ENCODE measurements at places on chromosomes 2 and 18.
A peak's percentile ranks its signal among the peaks of the same experiment; 100 is the strongest.

DNA sequence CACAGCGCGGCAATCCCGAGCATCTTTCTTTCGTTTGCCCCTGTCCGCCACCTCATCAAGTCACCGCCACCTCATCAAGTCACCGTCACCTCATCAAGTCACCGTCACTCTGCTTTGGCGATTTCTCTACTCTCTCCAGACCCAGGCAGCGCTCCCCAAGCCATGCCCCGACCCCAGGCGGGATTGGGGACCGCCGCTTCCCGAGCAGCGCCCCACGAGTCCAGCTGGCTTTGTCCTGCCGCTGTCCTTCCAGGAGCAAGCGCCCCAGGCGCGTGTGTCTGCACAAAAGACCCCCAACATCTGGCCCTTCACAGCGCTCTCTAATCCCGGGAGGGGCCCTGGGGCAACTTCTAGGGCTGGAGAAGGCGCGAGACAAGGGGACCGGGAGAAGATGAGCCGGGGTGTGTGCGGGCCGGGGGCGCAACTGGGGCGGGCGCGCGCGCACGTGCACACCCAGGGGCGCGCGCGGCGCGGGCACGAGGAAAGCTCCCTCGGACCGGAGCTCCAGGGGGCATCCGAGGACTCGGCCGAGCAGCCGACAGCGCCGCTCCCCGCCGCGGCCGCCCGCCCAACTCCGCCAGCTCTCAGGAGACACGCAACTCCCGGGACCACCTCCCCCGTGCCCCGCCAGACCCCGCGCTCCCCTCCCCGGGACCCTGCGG is 633 bp upstream of the RNF152 start:
- no peaks in the 10 kb centered on the region for H3K36me3 ChIP-seq
- peaks cover 15% of the 10 kb centered on the region for H3K4me1 ChIP-seq
- peak overlapping the region; percentile 79 for H3K4me3 ChIP-seq
- peaks cover 50% of the 10 kb centered on the region for H3K27me3 ChIP-seq
- DNase-seq: peak; percentile 27

DNA sequence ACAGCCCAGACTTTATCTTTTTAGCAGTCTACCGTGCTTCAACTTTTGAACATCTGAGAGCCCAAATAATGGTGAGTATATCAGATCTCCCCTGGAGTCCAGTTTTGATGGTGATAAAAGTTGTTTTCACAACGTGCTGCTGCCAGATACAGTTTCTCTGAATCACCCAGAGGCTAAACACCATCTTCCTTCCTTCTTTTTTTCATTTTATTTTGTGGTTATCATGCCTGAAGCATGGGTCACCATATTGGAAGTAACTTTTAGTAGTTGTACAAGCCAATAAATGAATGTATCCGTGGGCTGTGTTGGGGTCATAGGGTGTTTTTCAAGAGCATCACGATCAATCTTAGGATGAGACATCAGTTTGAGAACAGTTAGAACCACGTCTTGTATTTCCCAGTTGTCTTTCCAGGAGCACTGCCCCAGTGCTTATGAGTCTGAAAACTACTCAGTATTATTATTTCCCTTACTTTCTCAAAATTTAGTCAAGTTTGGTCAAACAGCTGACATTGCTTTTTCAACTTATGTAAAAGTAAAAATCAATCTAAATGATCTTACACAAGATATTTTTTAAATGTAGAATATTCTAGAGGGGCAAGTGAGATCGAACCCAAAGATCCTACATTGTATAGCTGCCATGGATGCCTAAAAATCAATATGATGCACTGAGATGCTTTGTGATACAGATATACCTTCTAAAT is 311.4 kb downstream of the CTNNA2 start:
- H3K36me3 ChIP-seq: no peaks in the 10 kb centered on the region
- H3K27me3 ChIP-seq: no peaks in the 10 kb centered on the region
- no peak overlapping the region for H3K4me3 ChIP-seq
- H3K4me1 ChIP-seq: no peaks in the 10 kb centered on the region

DNA sequence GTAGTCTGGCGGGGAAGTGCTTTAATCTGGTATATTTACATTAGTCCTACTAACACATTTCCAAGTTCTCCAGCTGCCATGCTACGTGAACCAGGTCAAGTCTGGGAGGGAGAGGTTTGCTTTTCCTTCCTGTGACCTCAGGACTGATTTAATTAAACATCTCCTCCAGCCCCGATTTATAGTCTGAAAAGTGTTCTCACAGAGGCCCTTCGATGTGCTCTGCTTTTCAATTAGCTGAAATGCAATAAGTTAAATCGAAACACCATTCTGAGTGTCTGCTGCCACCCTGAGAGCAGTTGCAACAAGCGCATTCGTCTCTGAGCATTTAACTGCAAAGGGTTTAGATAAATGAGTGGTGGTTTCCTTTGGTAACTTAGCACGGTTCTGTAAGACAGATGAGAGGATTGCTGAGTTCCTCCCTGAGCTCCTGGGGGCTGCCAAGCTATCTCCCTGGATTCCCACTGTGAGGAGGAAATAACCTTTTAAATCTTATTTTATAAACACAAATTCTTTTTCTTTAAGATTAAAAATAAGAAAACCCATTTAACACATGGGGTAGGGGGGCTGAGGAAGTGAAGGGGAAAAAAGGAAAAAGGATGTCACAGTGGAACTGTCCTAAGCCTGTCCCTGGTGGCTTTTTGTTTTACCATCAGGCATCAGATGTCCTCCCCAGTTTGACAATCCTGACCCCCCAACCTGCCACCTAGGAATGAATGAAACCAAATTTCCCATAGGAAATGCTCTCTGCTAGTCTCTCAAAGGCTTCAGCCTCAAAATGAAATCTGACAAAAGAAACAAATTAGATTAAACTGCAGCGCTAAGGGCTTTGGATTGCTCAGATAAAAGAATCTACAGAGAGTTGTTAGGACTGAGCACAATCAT is 56.5 kb upstream of the CREB1 start:
- peaks cover 8% of the 10 kb centered on the region for H3K4me1 ChIP-seq
- H3K36me3 ChIP-seq: no peaks in the 10 kb centered on the region
- no peak for DNase-seq
- no peak overlapping the region for H3K27ac ChIP-seq

DNA sequence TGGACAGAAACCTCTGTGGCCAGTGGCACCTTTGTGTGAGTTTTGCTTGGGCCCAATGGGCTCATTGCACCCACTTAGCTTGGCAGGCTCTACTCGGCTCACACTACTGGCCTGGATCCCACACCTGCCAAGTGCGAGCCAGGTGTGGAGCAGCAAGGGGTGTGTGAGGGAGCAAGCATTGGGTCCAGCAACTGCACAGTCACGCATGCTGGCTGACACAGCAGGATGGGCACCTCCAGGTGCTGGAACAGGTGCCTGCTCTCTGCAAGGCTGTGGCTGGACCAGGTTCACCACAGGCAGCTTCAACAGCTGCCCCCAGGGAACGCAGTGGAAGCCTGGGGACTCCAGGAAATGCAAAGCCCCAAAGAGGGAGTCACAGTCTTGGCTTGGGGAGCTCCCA is 94.2 kb downstream of the DOK6 start:
- H3K36me3 ChIP-seq: no peaks in the 10 kb centered on the region
- no peak overlapping the region for H3K4me3 ChIP-seq
- no peak overlapping the region for H3K27ac ChIP-seq
- DNase-seq: no peak
- H3K4me1 ChIP-seq: no peaks in the 10 kb centered on the region

- no peak for DNase-seq
- H3K4me1 ChIP-seq: peaks cover 5% of the 10 kb centered on the region
- H3K36me3 ChIP-seq: peaks cover 42% of the 10 kb centered on the region
- H3K27ac ChIP-seq: no peak overlapping the region
- no peak overlapping the region for H3K4me3 ChIP-seq
Measured at GRCh38 chr2:27965841-27966240, 75.3 kb downstream of the BABAM2 start.

DNA sequence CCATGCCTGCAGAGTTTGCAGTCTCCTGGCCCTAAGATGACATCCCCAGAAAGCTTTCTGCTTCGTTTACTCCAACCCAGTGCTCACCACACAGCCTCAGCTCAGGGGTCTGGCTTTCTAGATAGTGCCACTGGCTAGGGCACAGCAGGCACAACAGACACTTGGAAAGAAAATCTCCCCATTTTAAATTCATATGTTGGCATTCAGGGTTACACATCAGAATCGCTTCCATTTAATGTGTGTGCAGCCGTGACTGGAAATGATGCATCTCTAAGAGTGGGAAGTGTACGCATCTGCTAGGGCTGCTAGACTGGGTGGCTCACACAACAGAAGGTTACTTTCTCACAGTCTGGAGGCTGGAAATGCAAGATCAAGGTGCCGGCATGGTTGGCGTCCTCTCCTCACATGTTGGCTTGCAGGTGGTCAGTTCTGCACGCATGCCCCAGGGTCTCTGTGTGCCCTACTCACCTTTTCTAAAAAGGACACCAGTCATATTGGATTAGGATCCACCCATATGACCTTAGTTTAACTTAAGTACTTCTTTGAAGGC is 329.4 kb upstream of the RAB12 start:
- DNase-seq: no peak
- H3K27me3 ChIP-seq: no peaks in the 10 kb centered on the region
- no peak overlapping the region for H3K27ac ChIP-seq
- H3K4me1 ChIP-seq: no peaks in the 10 kb centered on the region
- no peak overlapping the region for H3K4me3 ChIP-seq

DNA sequence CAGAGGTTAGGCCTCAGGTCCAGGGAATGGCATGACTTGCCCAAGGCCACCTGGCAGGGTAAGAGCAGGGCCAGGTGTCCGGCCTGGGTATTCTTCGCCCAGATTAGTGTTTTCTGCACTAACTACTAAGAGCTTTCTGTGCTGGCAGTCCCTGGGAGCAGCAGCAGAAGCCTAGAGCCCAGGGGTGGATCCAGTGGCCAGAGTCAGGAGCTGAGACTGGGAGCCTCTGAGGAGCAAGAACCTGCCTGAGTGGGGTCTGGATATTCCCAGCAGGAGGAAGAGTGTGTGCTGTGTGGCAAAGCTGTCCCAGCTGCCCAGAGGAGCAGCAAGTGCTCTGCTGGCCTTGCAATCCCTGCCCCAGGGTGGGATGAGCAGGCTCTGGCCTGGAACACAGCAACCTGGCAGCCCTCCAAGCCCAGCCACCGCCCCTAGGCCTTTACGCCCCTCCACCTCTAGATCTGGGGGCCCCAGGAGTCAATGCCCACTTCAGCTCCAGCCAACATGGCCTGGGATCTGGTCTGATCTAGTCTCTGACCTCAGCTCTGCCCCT is 30.7 kb upstream of the GPAT2 start:
- H3K27me3 ChIP-seq: no peaks in the 10 kb centered on the region
- DNase-seq: no peak
- no peak overlapping the region for H3K27ac ChIP-seq

DNA sequence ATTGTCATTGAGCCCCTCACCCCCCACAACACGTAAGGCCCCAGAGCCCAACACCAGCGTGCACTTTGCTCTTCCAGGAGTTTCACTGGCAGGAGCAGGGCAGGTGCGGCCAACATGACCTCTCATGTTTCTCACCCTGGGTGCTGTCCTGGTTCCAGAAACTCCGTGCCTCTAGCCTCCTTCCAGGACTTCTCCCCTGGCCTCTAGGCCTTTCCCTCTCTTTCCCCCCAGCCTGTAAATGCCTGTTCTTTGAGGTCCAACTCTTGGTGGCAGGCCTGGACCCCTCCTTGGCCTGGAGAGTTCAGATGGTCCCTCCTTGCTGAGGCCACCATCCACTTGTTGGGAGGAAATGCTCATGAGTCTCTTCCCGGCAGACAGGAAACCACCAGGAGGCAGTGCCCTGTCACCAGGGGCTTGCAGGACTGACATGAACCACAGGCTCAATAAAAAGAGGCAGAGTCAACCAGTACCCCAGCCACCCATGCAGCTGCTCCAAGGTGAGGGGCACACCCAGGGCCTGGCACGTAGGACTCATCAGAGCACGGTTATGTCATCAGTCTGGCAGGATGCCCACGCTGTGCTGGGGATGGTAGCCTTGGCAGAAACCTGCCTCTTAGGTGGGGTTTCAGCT is 1.5 kb downstream of the MALL start:
- no peak overlapping the region for H3K27ac ChIP-seq
- no peak overlapping the region for H3K4me3 ChIP-seq
- H3K36me3 ChIP-seq: no peaks in the 10 kb centered on the region
- no peak for DNase-seq
